Astrocyte (in vitro differentiated cells and primary cell): ENCODE measurements at places on chromosomes 1 and 21. TPM values are rescaled to one million over a fixed set of nuclear protein-coding genes. Genes with fewer than 3 reads are reported as not detected.

The AHDC1 gene
- 74.0 and 75.7 TPM in 2 replicates for total RNA-seq

- peak; percentile 13 for DNase-seq
Measured at GRCh38 chr1:175742790-175743459, 470 bp downstream of the TNR start.

DNA sequence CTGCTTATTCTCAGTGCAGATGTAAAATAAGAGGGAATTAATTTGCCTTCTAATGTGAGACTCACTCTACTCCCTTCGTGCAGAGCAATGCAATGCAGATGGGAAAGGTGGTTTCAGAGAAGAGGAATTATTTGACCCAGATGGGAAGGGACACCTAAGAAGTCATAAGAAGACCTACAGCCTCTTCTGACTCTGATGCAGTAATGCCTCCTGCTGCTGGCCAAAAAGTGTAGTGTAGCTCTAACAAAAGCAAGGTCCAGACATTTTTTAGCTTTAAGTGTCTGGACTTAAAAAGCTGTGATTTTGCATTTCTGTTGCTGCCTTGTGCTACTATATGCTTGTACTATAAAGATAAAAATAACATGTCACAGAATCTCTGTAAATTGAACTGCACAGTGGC is 501.4 kb downstream of the TTLL7 start:
- DNase-seq: no peak

GRCh38 chr21:41168391-41169257 is 664 bp downstream of the BACE2 start:
- DNase-seq: peak; percentile 72
